ENCODE measurements at places on chromosomes 2 and 18.

GRCh38 chr2:213991453-213992108 lies 419.3 kb upstream of the VWC2L start:
- DNase-seq, result no peak

- no peak for DNase-seq
These were observed 23.0 kb upstream of the COX7A2L start for GRCh38 chr2:42383855-42384530.

DNA sequence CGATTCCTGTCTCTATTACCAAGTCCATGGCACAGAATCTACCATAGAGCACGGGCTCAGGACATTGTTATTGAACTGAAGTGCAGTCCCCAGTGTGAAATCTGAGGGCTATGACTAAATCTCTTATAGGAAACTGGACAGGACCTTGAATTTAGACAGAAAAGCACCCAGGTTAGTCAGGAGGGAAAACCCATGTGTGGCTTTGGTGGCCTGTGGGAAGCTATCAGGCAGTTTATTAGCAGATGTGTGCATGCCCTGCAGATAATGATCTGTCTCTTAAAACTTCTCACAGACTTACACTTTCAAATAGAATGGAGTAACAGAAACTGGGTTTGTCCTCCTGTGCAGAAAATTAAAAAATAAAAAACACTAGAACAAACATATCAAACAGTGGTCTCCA lies 610.0 kb upstream of the RAB6C start:
- DNase-seq, result no peak

DNA sequence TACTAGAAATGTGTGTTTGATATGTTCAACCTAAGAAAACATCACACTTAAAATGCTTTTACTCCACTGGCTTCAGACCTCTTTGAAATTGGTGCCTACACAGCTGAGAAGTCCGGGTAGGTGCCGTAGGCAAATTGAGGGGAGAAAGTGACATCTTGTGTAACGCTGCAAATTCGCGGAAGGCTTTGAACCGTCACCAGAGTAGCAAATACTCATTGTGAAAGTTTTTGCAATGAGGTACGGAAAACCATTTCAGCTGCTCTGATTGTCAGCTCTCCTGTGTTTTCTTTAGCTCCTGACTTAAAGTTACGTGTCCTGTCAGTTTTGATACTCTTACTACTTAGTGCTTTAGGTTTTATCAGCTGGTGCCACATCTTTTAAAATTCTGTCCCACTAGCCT lies 224.5 kb downstream of the FAM210A start:
- no peak for DNase-seq

DNA sequence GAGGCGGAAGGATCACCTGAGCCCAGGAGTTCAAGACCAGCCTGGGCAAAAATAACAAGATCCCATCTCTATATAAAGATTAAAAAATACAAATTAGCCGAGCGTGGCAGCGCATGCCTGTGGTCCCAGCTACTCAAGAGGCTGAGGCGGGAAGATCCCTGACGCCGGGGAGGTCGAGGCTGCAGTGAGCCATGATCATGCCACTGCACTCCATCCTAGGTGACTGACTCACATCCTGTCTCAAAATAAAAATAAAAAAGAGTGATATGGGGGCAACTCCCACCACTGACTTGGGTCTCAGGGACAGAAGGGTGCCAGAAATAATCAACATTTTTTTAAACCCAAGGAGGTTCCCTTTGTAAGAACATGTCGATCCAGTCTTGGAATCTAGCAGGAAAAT lies 37.6 kb downstream of the ZNF516 start:
- DNase-seq, result no peak

- DNase-seq, result no peak
These were observed 55.0 kb upstream of the SERPINB2 start for GRCh38 chr18:63832470-63832869.

- DNase-seq, result no peak
These were observed 99.0 kb downstream of the DGKD start for GRCh38 chr2:233453111-233453915.

DNA sequence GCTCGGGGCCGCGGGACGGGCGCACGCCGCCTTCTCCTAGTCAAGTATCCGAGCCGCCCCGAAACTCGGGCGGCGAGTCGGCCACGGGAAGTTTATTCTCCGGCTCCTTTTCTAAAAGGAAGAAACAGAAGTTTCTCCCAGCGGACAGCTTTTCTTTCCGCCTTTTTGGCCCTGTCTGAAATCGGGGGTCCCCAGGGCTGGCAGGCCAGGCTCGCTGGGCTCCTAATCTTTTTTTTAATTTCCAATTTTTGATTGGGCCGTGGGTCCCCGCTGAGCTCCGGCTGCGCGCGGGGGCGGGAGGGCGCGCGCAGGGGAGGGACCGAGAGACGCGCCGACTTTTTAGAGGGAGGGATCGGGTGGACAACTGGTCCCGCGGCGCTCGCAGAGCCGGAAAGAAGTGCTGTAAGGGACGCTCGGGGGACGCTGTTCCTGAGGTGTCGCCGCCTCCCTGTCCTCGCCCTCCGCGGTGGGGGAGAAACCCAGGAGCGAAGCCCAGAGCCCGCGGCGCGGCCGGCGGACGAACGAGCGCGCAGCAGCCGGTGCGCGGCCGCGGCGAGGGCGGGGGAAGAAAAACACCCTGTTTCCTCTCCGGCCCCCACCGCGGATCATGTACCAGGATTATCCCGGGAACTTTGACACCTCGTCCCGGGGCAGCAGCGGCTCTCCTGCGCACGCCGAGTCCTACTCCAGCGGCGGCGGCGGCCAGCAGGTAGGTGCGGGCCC lies 617 bp downstream of the FOSL2 start:
- peak; percentile 77 for DNase-seq

- DNase-seq, result no peak
These were observed 32.6 kb upstream of the B3GNT2 start for GRCh38 chr2:62163106-62163831.

DNA sequence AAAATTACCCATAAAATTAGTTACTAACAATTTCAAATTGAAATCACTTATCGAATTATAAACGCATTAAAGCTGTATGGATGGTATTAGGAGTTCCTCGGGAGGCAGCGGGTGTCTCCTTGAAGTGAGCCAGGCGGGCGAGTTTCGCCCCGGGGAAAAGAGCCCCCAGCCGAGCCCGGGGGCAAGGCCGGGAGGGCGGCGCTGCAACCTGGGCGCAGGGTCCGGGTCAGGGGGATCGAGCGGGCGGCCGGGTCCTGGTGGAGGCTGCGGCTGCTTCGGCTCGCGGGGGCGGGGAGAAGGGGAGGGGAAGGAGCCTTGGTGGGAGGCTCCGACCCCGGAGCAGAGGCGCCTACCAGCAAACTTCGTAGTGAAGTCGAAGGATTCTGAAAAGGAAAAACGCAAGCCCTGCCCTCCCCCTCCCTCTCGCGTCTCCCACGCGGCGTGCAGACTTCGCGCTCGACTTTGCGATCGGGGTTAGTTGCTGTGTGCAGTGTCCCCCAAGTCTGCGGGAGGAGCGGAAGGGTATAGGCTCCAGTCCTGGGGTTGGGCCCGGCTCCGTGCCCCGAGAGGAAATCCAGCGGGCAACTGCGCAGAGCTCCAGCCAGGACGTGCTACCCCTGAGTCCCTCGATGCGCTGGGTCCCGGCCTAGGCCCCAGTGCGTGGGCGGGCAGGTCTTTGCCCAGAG lies 140.8 kb downstream of the MEIS1 start:
- peak; percentile 79 for DNase-seq

GRCh38 chr2:39663187-39663930 lies 2.4 kb upstream of the TMEM178A start:
- DNase-seq, result no peak

GRCh38 chr2:98913916-98914712 lies 21.9 kb downstream of the CRACDL start:
- DNase-seq, result no peak
